ENCODE measurements at places on chromosomes 3 and 15.
A peak's percentile ranks its signal among the peaks of the same experiment; 100 is the strongest.

DNA sequence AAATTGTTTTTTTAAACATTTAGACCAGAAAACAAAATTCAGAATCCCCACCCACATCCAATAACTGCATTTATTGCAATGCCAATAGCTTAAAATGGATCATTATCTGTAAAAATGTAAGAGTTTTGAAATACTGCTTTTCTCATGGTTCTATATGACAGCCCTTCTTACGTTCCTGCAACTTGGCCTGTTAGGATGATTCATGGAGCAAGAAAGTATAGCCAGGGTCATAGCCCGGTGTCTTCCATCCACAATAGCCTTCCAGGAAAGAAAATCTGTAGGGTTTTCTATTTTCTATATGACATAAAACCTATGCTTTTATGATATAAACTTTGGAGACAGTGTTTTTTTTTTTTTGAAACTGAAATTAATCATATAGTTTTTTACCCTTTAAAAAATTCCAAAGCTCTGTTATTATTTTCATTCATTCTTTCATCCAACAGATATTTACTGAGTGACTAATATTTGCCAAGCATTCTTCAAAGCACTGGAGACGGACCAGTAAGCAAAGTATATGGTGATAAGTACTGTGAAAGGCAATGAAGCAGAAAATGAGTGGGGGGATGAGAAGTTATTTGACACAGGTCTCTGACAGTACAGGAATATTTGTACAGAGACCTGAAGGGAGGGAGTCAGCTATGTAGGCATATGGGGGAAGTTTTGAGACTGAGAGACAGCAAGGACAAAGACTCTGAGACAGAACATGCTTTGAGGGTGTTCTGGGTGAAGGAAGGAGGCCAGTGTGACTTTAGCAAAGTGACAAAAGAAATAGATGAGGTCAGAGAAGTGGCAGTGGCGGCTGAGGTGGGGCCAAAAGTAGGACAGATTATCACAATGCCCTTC is 29.0 kb upstream of the SLC2A2 start:
- DNase-seq: no peak

DNA sequence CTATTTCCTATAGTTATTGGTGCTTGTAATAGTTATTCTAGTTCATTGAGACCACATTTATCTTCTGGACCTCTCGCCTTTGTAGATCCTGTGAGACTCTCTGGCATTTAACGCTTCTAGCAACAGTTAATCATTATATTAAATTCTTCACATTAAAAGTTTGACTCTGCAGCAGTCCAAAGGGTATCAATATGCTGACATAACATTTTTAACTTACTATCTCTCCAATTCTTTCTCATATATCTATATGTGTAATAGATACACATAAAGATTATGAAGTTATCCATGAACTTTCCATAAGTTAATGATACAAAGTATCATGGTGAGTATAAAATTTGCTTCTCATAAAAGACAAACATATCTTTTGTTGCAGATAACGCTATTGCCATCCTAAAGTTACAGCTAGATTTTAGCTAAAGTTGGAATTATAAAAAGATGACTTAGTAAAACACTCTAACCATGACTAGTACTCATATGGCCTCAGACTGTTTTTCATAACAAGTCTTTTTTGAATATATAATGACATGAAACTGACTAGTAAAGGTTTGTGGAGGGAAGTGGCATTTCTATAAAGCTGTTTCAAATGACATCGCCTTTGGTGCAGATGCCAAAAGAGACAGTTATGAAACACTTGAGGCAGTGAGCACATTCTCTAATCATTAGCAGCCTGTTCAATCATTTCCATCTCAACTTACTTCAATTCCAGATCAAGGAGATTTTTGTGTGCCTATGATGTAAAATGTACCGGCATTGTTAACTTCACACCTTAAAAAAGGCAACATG is 379.3 kb upstream of the CBLB start:
- no peak for DNase-seq

- no peak for DNase-seq
These were observed 362.1 kb upstream of the AGTR1 start for GRCh38 chr3:148335612-148336011.

- DNase-seq: peak; percentile 44
These were observed 59.1 kb downstream of the RGMA start for GRCh38 chr15:93029836-93030429.

GRCh38 chr15:45182996-45183395 is 4.8 kb downstream of the SHF start:
- no peak for DNase-seq

GRCh38 chr3:171704002-171704401 is 106.3 kb downstream of the PLD1 start:
- peak; percentile 56 for DNase-seq

- DNase-seq: peak; percentile 95
These were observed 35.2 kb downstream of the GAP43 start for GRCh38 chr3:115658337-115659181.

- peak; percentile 58 for DNase-seq
These were observed 4.0 kb upstream of the SMCO1 start for GRCh38 chr3:196518966-196519717.

GRCh38 chr3:174858353-174858752 is 781 bp upstream of the NAALADL2 start:
- no peak for DNase-seq

DNA sequence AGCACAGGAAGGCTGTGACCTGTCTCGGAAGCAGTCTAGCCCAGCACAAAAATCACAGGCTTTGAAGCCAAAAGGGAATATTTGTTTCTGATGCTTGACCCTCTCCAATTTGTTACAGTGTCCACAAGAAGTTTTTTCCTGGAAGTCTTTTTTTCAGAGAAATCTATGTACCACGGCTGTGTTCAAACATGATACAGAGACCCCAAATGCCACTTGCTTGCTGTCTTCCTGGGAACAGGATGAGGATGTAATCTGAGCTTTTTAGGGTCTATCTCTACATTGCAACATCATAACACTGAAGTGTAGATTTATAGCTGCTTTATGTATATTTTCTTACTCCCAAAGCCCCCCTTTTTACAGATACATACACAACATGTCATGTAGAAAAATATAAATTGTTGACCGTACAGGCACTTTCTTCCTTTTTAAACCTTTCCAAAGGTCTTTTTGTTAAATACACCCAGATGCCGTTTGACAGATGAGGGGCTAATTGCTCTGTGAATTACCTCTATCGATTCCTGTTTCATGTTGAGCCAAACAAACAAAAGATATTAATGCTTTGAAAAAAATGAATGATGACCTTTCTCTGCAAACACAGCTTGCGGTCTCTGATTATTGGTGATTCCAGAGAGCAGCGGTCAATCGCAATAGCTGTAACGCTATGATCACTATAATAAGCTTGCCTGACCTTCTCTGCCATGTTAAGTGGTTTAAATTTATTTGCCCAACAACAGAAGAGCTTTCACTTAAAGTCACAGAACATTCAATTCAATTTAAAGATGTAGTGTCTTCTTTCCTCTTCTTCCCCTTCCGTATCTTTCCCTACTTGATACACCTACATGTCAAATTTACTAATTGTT is 875.9 kb upstream of the NR2F2 start:
- no peak for DNase-seq

GRCh38 chr15:67902579-67903009 is 62.7 kb upstream of the RNU6-1 start:
- no peak for DNase-seq

GRCh38 chr3:123258811-123259420 is 57.2 kb downstream of the SEC22A start:
- no peak for DNase-seq

- DNase-seq: no peak
These were observed 73.0 kb downstream of the UQCC5 start for GRCh38 chr3:52609316-52609815.

DNA sequence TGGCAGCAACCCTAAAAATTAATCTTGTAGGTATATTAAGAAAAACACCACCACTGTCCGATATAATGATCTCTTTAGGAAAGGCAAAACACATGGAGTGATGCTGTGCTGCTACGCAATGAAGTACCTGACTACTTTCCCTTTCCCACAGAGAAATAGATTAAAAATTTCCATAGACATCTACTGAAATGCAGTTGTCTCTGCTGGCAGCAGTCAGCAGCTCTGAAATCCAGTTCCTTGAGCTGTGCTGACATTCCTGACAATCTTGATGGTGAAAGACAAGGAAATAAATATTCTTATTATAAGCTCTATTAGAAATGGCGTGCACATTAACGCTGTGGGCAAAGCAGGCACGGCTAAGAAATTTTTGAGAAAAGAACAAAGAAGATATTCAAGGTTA is 287.6 kb downstream of the IL5RA start:
- no peak for DNase-seq

- DNase-seq: no peak
These were observed 31.8 kb downstream of the RAB6B start for GRCh38 chr3:133863911-133864310.

- no peak for DNase-seq
These were observed 1.7 kb downstream of the SIN3A start for GRCh38 chr15:75449585-75450306.

GRCh38 chr3:38334142-38335055 is 12.2 kb upstream of the XYLB start:
- no peak for DNase-seq

GRCh38 chr3:16477521-16477920 is 36.0 kb downstream of the RFTN1 start:
- DNase-seq: no peak
